Ovary (tissue), 10 donors: ENCODE measurements at places on chromosomes 2 and 18.

DNA sequence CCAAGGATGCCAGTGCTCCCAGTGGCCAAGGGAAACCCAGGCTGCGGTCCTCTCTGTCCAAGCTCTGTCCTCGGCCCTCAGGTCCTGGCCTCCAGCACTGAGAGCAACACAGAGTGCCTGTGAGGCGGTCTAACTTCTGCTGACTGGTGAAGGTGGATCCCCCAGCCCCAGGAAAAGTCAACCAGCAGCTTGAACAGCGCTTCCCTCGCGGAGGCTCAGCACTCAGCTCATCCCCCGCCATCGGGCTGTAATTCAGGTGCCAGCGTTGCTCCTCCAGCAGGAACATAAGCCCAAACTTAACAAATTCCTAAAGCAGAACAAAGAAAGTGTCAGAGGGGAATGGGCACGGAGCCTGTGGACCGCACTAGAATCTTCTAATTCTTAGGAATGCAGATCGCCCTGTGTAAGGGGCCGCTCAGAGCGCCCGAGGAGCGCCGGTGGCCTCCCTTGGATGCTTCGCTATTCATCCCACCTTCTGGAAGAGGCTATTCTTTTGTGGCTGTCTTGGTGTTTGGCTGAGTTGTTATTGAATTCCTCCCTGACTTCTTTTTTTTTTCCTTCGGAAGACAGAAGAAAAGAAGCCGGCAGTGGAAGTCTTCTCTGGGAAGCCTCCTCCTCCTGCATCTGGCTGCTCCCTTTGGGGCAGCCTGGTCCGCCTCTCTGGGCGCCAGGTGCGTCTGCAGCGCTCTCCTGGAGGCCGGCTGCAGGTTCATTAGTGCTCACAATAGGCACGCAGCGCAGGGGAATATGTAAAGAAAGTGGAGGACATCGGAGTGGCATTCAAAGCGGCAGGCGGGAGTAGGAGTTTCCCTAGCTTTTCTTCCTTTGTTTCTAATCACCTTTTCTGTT is 905.6 kb downstream of the TSN start:
- peak; percentile 16 for DNase-seq

DNA sequence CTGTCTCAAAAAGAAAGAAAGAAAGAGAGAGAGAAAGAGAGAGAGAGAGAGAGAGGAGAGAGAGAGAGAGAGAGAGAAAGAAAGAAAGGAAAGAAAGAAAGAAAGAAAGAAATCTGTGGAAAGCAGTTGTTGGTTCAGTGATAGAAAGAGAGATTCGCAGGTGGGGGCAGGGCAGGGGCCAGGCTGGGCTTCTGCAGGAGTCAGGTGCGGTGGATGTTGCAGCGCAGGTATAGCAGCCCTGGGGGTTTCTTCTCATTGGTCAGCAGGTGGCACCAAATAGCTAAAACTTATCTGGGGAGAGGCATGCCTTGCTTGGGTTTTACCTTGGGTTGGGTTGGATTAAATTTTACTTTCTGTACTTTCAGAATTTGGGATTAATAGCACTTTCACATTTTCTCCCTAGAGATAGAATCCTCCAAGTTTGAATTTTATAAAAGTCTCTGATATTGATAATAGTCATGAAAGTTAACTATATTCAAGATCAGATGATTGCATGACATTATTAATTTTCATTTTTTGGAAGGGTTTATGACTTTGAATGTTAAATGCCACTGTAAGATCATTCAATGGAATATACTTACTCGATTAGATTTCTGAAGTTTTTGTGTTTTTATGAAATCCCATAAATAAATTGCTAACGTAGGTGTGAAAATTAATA is 66.6 kb downstream of the SPTBN1 start:
- no peak for DNase-seq

- no peak for DNase-seq
Measured at GRCh38 chr2:218882461-218882816, 1.8 kb downstream of the WNT10A start.

DNA sequence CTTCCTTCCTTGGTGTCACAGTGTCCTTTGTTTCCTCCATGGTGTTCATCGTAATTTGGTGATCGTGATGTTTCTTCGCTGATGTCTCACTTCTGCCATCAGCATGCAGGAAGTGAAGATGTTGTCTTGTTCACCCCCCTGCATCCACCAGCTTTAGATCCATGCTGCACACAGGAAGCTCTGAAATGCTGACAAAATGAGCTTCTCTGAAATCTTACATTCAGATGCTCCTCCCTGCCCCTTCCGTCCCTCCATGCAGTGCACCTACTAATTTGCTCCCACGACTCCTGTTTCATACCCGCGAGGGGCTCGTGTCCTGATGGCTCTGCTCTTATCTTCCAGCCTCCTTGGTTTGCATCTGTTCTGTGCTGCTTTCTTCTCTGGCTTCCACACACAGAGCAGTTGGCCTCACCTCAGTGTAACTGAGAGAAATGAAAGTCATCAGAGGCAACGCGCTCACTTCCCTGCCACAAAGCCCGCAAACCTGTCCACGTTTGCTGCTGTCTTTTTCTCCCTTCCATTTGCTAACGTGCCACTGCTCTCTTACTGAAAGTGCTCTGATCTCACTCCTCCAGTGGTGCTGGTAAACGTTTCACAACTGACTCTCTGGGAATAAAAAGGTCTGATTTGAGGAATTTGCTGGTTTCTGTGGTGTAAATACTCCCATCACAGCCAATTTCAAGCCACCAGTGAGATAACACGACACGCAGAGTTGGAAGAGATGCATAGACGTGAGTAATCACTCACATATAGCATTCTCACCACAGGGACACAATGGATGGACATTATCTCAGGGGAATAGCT is 41.0 kb upstream of the MGAT4A start:
- no peak for DNase-seq

- no peak for DNase-seq
Measured at GRCh38 chr2:147607379-147607778, 237.4 kb upstream of the ACVR2A start.

- peak; percentile 30 for DNase-seq
Measured at GRCh38 chr2:1546023-1546591, 132.8 kb downstream of the TPO start.

DNA sequence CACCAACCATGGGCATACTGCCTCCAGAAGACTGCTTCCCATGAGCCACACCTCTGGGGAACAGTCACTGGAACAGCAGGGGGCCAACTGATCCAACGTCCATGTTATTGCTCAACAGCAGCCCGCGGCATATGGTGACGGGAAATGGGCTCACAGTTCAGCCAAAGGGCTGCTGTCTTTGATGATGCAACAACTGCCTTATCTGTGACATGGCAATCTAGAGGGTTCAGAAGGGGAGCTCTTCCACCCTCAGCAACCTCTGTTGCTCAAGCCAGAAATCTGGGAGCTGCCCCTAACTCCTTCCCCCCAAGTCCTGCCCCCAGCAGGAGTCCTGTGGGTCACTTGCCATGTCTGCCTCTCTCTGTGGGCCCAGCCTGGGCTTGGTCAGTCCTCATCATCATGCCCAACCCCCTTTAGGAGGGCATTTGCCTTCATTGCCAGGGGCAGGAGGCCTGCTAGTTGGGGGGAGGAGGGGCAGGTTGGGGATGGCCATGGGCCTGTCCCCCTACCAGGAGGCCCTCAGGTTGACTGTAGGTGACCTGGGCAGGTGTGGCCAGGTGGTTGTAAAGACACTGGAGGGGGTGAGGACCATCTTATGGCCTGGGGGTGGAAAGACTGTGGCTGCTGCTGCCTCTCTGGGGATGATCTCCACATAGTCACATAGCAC is 212.9 kb downstream of the CYP26B1 start:
- DNase-seq: no peak
